ENCODE measurements at places on chromosomes 16 and 17.

DNA sequence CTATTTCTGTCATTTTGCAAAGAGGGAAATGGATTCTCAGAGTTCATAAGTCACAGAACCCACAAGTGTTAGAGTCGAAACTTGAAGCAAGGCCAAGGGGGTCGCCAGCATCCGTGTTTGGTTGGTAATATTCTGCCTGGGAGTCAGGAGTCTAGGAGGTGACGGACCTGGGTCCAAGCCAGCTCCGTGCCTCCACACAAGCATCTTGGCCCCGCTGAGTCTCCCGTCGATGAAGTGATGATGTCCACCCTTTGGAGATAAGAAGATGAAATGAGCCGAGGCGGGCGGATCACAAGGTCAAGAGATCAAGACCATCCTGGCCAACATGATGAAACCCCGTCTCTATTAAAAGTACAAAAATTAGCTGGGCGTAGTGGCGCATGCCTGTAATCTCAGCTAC, 53.2 kb upstream of the TNRC6C start:
- DNase-seq = no peak

DNA sequence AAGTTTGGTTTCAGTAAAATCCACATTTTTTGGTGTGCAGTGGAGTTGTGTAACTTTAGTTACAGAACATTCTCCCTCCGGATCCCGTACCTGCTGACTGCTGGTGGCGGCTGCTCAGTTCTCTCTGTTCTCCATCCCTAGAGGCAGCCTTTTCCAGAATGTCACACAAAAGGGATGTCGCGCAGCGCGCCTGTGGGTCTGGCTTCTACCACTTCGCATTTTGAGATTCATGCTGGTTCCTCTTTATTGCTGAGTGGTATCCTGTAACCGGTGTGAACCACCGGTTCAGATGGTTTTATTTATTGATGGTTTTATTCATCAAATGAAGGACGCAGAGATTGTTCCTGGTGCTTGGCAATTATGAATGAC, 981 bp upstream of the CEP131 start:
- DNase-seq = no peak

- DNase-seq = no peak
Observed at GRCh38 chr17:57174591-57174990, 81.7 kb upstream of the MSI2 start.

- no peak for DNase-seq
Observed at GRCh38 chr17:50634224-50634914, at the start of gene ABCC3. TSS of gene ABCC3 (plus strand) at chr17:50634881. CDS start at chr17:50634937, 56 bp downstream.

GRCh38 chr17:57565176-57565575, 179.9 kb downstream of the CCDC182 start:
- DNase-seq = no peak

- DNase-seq = no peak
Observed at GRCh38 chr17:59804901-59805465, 87.8 kb downstream of the TUBD1 start.

- no peak for DNase-seq
Observed at GRCh38 chr16:12930881-12931280, 29.5 kb downstream of the SHISA9 start.

- DNase-seq = no peak
Observed at GRCh38 chr16:7399296-7399695, 66.7 kb downstream of the RBFOX1 start.

GRCh38 chr17:2703181-2703580, 8.4 kb downstream of the CLUH start:
- DNase-seq = no peak

- no peak for DNase-seq
Observed at GRCh38 chr17:61088556-61088955, 311.1 kb upstream of the TBX2 start.

- no peak for DNase-seq
Observed at GRCh38 chr17:77579131-77579530, 379.4 kb upstream of the TNRC6C start.

- DNase-seq = no peak
Observed at GRCh38 chr16:14493791-14494190, 136.3 kb downstream of the PARN start.

GRCh38 chr17:57511475-57512123, 233.5 kb downstream of the CCDC182 start:
- no peak for DNase-seq

- DNase-seq = no peak
Observed at GRCh38 chr17:18037486-18037885, 1.5 kb downstream of the ATPAF2 start.

DNA sequence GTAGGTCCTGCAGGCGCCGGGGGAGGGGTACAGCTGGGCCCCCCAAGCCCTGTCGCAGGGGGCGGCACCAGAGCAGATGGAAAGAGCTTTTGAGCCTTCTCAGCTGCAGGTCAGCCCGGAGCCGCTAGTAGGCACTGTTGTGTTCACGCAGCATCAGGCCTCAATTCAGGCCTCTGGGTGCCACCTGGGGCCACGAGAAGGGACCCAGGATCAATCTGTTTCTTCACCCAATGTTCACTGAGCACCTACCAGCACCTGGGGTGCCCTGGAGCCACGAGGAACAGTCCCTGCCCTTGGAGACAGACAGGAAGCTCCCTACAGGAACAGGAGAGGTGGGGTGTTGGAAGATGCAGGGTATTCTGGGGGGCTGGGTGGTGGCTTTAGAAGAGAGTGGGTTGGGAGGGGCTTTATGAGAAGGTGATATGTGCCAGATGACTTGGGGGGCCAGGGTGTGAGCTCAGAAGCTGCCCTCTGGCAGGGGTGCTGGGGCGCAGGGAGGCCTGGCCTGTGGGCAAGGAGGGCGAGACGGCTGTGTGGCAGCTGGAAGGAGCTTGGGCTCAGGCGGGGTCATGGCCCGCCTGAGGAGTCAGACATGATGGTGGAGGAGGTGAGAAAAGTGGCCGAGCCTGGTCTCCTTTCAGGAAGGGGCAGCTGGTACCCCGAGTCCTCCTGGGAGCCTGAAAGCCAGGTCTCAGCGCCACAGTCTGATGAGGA, 121.9 kb upstream of the GSE1 start:
- peak; percentile 26 for DNase-seq

DNA sequence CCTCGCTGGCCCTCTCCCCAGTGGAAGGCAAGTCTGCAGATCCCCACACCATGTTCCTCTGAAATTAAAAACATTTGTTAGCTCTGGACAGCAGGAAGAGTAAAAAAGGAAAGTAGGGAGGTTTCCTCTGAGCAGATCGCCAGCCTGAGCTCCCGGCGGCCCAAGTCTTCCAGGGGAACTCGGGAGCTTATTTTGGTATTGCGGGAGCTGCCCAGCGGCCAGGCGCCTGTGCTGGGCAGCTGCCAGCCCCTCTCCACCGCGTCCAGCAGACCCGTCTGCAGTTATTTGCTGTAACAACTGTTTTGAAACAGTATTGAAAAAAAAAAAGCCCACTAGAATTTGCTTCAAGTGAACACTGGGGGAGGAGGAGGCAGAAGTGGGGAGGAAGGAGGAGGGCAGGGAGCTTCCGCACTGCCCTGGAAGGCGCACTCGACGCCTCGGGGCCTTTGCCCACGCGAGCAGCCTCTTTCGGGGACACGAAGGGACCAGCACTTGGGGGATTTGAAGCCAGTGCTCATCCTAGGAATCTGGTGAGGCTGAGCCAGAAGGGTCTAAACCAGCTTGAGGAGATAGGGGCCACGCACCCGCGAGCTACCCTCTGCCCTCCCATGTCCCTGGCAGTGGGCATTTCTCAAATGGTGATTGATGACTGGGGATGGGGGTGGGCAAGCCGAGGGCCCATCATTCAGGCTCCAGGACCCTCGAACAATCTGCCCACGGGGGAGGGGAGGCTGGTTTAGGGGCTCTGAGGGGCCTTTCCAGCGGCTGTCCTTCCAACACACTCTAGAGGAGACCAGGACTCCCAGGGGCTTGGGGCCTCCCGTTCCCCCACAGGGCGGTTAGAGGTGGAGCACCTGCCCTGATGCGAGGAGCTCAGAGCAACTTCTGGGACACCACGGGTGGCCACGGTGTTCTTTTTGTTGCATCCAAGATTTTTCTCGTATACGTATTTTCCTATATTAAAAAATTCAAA, 3.0 kb upstream of the BAHCC1 start:
- DNase-seq = no peak

DNA sequence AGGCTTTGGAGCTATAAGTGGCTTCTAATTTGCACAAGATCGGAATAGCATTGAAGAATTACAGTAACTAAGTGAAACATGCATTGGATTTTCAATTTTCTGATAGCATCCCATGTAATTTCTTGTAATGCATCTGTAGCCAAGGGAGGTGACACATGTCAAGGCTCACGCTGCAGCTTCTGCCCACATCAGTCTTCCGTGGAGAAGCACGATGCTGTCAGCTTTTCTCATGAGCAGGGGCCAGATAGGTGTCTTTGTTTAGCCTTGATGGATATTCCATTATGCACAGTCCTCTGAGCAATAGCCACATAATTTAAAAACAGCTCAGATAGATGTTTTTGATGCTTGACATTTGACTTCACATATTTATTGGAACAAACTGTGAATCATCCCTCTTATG, 1046.9 kb upstream of the EEF2KMT start:
- no peak for DNase-seq

- no peak for DNase-seq
Observed at GRCh38 chr17:65550075-65550662, 11.3 kb downstream of the AXIN2 start.

DNA sequence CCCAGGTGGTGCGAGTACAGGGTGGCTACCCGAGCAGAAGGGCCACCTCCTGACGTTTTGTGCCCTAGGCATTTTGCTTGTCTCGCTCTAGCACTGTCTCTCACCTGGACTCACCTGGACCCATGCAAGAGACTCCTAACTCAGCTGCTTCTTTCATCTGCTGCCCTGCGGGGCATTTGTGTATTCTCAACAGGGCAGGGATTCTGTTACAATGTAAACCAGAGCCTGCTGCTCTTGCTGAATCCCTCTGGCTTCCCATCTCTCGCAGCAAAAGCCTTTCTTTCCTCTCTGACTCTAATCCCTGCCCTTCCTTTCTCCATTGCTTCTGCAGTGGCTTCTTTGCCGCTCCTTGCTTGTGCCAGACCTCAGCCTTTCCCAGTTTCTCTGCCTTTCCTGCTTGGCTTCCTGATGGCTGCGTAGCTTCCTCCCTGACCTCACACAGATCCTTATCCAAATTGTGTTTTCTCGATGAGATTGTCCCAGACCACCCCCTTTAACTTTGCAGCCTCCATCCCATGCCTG, 10.2 kb downstream of the ARSG start:
- DNase-seq = no peak

DNA sequence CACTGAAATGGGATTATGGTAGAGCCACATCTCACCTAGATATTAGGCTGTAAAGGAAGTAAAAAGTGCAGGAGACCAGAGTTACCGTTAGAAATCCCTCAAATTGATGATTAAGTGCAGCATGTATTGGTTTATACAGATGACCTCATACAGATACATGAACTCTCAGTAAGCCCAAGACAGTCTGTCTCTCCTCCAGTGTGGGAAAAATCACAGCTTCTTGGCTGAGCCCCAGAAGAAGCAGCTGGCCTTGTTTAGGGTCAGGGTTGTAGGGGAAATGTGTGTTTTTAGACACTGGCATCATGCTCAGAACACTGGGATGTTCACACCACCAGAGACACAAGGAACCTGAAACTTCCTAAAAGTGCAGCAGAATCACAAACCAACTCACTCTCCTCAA, 135.9 kb downstream of the KATNIP start:
- DNase-seq = no peak

GRCh38 chr17:78717431-78717980, 64.6 kb downstream of the CYTH1 start:
- no peak for DNase-seq

GRCh38 chr17:73280191-73280590, 18.5 kb upstream of the CPSF4L start:
- no peak for DNase-seq

DNA sequence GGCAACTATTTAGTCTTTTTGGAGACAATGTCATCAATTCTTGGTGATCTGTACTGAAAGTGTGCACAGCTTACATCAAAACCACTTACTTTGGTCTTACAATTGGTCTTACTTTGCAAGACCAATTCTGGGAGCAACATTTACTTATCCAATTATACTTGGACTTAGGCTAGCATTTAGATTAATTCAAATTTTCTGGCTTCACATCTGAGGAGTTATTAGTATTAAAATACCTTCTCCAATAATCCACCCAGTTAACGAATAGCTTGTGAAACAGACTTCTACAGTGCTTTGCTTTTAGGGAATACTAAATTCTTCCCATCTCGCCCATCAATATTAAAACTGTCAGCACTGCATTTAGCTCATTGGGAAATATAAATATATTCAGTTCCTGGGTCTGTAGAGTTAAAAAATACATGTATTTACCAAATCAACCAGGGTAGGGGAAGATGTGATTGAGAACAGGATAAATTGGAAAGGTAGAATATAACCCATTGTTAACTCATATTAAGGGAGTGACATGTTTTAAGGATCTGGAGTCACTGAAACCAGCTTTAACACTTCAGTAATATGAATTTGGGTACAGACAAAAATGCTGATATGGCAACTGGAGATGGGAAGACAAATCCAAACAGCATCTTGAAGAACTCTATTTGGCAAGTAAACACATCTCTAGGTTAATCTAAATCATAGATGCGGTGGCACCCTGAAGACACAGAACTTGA, 9.2 kb upstream of the VEZF1 start:
- no peak for DNase-seq

- no peak for DNase-seq
Observed at GRCh38 chr16:15817446-15817845, 39.4 kb downstream of the MYH11 start.

- DNase-seq = no peak
Observed at GRCh38 chr17:8726941-8727555, 17.6 kb downstream of the CCDC42 start.

DNA sequence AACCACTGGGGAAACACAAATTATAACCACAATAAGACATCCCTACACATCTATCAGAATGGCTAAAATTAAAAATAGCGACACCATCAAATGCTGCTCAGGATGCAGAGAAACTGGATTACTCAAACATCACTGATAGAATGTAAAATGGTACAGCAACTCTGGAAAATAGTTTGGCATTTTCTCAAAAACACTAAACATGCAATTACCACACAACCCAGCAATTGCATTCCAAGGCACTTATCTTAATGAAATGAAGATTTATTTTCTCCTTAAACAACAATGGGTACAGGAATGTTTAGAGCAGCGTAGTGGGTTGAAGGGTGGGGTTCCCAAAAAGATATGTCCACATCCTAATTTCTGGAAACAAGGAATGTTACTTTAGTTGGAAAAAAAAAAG, 309.0 kb upstream of the PMFBP1 start:
- no peak for DNase-seq

DNA sequence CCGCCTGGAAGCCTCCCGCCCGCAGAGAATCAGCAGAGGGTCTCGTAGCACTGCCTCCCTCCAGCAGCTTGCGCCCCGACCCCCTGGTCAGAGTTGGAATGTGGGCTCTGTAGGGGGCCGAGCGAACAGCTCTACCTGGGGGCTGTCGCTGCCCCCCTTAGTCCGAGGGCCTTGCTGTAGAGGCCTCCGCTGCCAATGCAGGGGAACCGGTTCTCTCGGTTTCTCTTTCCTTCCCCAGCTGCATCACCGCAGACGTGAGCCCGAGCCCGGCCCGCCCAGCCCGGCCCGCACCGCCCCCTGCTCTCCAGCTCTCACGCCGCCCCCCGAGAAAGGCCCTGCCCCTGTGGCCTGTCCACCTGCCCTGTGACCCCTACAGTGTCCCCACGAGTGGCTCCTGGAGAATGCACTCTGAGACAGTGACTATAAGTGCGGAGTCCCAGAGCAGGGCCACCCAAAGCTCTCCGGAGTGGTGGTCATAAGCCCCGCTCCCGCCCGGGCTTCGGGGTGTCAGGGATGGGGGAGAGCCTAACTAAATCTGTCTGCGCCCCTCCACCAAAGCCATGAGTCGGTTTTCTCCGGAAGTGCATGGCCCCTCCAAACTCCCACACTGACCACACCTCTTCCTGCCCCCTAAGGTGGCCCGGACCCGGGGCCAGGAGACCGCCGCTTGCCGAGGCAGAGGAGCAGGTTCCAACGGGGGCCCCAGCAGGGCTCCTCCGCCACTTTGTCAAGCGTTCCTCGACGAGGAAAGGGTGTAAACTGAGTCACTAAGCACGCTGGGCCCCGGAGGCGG, 1.7 kb downstream of the ARHGAP27 start:
- no peak for DNase-seq
